ENCODE measurements at places on chromosomes 2 and 18. TPM values are rescaled to one million over a fixed set of nuclear protein-coding genes. Genes with fewer than 3 reads are reported as not detected.

Gene EPB41L3
- 72.5 TPM for total RNA-seq

Gene UGT1A10
- not detected for total RNA-seq

Gene KIF5C
- total RNA-seq: 0.47 TPM

Gene TUBB8B
- total RNA-seq: 0.47 TPM

Gene RALBP1
- total RNA-seq: 58.1 TPM

Gene TNFAIP6
- total RNA-seq: 2.1 TPM
